D721Med (cell line): ENCODE measurements at places on chromosomes 2 and 18.

GRCh38 chr2:131557558-131558321 is 30.1 kb downstream of the CCDC74A start:
- no peak for DNase-seq

DNA sequence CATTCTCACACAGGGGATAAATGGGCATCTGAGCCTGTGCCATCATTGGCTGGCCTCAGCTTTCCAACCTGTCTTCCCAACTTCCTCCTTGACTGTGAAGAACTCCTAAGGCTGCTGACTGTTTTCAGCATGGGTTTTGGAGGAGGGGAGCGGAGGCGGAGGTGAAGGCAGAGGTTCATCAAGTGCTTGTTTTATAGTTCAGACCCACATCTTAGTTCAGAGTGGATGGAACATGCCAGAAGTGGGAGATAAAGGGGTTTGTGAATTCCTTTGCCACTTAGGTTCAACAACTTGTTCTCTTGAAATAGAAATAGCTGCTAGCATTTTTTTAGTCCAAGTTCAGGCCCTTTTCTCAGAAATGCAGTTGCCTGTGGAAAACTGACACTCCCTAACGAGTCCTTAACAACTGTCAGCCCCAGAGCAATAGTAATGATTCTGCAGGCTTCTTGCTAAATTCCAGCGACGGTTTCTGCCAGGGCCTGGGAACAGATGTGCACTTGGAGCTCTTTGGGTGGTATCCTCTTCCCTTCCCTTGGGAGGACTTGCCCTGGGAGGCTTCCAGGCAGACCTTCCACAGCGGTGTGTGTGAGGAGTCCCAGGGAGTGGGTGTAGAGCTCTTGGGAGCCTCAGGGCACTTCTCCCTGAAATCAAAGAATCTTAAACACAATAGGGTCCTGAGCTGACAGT is 30.1 kb upstream of the ITGA6 start:
- no peak for DNase-seq

DNA sequence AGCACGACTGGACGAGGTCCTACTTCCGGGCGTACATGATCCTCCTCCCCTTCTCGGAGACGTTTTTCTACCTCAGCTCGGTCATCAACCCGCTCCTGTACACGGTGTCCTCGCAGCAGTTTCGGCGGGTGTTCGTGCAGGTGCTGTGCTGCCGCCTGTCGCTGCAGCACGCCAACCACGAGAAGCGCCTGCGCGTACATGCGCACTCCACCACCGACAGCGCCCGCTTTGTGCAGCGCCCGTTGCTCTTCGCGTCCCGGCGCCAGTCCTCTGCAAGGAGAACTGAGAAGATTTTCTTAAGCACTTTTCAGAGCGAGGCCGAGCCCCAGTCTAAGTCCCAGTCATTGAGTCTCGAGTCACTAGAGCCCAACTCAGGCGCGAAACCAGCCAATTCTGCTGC is 24.8 kb downstream of the LYPD1 start:
- DNase-seq = no peak

- DNase-seq = no peak
Observed at GRCh38 chr2:41241325-41242000, 789.6 kb upstream of the SLC8A1 start.
